ENCODE measurements at places on chromosomes 2 and 18.

- no peak overlapping the region for H3K4me3 ChIP-seq
- peak overlapping the region; percentile 86 for H3K27ac ChIP-seq
- H3K36me3 ChIP-seq, result no peaks in the 10 kb centered on the region
- no peaks in the 10 kb centered on the region for H3K27me3 ChIP-seq
Observed at GRCh38 chr2:23620841-23621341, 235.9 kb downstream of the KLHL29 start.

GRCh38 chr2:106193690-106193976 lies 468 bp downstream of the UXS1 start:
- peaks cover 15% of the 10 kb centered on the region for H3K4me1 ChIP-seq
- H3K27me3 ChIP-seq, result no peaks in the 10 kb centered on the region
- H3K36me3 ChIP-seq, result no peaks in the 10 kb centered on the region
- peak overlapping the region; percentile 94 for H3K27ac ChIP-seq
- DNase-seq, result no peak

DNA sequence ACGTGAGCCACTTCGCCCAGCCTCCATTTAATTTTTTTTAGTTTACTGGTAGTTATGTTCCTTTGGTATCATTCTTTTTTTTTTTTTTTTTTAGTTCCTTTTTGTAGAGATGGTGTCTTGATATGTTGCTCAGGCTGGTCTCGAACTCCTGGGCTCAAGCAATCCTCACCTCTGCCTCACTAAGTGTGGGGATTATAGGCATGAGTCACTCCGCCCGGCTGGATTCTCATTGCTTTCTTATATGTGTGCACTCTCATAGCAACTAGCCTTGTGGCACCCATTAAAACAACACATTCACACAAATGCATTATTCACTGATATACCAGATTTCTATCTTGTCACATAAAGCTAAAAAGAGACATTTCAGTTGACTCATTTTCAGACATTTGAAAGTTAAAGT lies 4.2 kb downstream of the TTC27 start:
- H3K4me1 ChIP-seq, result peaks cover 4% of the 10 kb centered on the region
- H3K36me3 ChIP-seq, result peaks cover 11% of the 10 kb centered on the region
- H3K27me3 ChIP-seq, result no peaks in the 10 kb centered on the region
- H3K4me3 ChIP-seq, result no peak overlapping the region
- H3K27ac ChIP-seq, result no peak overlapping the region
- no peak for DNase-seq

DNA sequence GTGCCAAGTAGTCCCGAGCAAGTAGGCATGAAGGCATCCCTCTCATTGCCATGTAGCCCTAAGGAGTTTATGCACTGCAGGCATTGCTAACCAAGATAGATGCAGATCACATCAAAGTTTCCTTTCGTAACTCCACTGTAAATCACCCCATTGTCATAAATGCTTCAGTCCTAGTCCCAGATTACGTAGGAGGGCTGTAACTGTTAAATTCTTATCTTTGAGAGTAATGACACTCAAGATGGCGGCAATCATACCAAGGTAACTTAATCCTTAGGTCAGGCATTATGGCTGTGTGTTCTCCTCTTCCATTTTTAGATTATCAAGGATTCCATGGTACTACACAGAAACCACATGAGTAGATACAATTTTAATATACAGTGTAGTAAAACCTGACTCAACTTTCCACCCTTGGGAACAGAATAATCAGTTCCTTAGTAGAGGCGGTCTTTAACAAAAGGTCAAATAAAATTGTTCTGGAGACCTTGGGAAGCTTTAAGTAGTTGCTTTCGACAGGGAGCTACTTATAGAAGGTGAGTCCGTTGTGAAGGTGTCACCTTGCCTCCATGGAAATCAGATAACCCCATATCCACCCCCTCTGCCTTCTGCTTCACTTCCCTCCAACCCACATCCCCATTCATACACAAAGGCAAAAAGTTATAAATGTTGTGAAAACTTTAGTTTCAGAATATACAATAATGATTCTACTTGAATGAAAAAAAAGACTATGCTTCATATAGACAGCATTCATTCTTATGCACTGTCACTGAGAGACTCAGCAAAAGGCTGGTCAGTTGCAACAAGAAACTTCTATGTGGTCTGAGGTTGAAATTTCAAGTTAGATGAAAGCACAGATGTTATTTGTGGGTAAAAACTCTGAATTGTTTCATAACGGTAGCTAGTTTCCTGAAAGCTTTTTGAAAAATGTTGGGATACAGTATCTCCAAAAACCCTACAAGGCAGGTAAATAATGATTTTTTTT lies 64.8 kb upstream of the GALNT5 start:
- no peaks in the 10 kb centered on the region for H3K27me3 ChIP-seq
- H3K36me3 ChIP-seq, result no peaks in the 10 kb centered on the region
- H3K4me1 ChIP-seq, result no peaks in the 10 kb centered on the region
- no peak overlapping the region for H3K4me3 ChIP-seq
- H3K27ac ChIP-seq, result no peak overlapping the region
- DNase-seq, result no peak

DNA sequence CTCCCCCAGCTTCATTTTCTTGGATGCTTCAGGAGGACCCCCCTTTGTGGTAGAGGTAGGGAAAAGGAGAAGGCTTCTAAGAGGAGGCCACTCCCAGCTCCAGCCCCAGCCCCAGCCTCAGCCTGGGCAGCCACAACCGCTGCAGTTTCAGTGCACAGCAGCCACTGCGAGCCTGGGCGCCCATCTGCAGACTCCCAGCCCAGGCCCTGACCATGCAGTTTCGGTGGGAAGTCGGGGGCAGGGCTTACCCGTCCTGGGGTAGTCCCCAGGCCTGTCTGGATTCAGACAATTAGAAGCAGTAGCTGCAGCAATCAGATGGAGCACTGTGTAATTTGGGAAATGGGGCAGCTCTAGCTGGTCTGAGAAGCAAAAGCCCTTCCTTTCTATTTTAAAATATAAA lies 28.6 kb downstream of the ITM2C start:
- no peak for DNase-seq
- no peaks in the 10 kb centered on the region for H3K4me1 ChIP-seq
- no peaks in the 10 kb centered on the region for H3K36me3 ChIP-seq

DNA sequence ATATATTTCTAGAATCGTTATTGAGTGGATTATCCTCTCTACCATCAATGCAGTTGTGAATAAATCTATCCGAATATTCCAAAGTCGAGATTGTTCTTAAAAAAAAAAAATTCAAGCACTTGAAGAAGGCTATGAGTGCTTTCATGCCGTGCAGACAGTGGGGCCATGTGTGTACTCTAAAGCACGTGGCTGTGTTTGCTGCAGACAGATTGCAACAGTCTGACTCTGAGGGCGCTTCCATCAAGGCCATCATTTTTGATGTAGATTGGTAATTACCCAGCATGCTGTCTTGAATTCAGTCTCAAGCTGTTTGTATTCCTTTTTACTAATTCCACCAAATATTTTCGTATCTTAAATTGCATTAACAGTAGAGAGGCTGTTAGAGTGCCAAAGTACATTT lies 325.9 kb upstream of the LINC00305 start:
- no peaks in the 10 kb centered on the region for H3K4me1 ChIP-seq
- DNase-seq, result no peak
- no peaks in the 10 kb centered on the region for H3K36me3 ChIP-seq

DNA sequence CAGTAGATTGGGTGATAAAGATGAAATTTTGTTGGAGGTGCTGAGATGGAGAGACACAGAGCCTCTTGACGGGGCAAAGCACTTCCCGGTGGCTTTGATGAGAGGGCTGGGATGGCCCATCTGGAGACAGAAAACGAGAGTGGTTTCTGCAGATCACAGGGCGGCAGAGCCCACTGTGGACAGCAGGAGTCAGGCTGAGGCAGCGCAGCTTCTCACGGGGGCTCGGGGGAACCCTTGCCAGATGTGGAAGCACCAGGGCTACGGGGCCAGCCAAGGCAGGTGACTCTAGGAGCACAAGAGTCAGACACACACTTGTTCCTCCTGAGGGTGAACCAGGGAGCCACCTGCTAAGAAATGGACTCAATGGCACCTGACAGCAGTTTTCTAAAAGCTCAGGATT lies 78.5 kb downstream of the TPO start:
- H3K27ac ChIP-seq, result no peak overlapping the region
- no peak for DNase-seq
- no peaks in the 10 kb centered on the region for H3K36me3 ChIP-seq
- no peak overlapping the region for H3K4me3 ChIP-seq

- peaks cover 29% of the 10 kb centered on the region for H3K4me1 ChIP-seq
- H3K36me3 ChIP-seq, result no peaks in the 10 kb centered on the region
- no peaks in the 10 kb centered on the region for H3K27me3 ChIP-seq
- H3K27ac ChIP-seq, result peak overlapping the region; percentile 57
- H3K4me3 ChIP-seq, result peak overlapping the region; percentile 69
Observed at GRCh38 chr2:27715318-27716210, 51.9 kb downstream of the SLC4A1AP start.

DNA sequence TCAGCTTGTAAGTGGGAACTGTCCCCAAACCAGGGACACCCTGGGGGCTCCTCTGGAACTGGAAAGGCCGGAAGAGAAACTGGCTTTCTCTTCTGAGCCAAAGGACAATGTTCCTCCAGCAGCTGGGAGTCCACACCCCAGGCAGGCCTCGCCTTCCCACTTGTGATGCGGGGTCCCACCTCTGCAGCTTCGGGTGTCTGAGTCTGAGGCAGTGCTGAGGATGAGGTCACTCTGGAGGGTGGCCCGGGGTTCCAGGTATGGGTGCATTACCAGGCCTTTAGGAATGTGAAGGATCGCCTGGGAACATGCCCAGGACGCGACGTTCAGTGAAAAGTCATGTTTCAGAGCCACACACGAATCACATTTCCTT lies 18.2 kb upstream of the BOK start:
- peak overlapping the region; percentile 47 for H3K27ac ChIP-seq
- H3K4me3 ChIP-seq, result peak overlapping the region; percentile 52
- H3K4me1 ChIP-seq, result peaks cover 13% of the 10 kb centered on the region
- no peak for DNase-seq
- no peaks in the 10 kb centered on the region for H3K36me3 ChIP-seq

GRCh38 chr2:12935796-12936195 lies 219.1 kb downstream of the TRIB2 start:
- no peaks in the 10 kb centered on the region for H3K27me3 ChIP-seq
- no peaks in the 10 kb centered on the region for H3K4me1 ChIP-seq
- H3K27ac ChIP-seq, result no peak overlapping the region
- H3K36me3 ChIP-seq, result no peaks in the 10 kb centered on the region
- no peak overlapping the region for H3K4me3 ChIP-seq

- H3K27ac ChIP-seq, result no peak overlapping the region
- H3K4me3 ChIP-seq, result no peak overlapping the region
- no peak for DNase-seq
- H3K4me1 ChIP-seq, result no peaks in the 10 kb centered on the region
- no peaks in the 10 kb centered on the region for H3K27me3 ChIP-seq
Observed at GRCh38 chr18:48418539-48419276, 9.5 kb upstream of the ZBTB7C start.

- peak overlapping the region; percentile 66 for H3K27ac ChIP-seq
- DNase-seq, result no peak
- H3K4me1 ChIP-seq, result peaks cover 4% of the 10 kb centered on the region
- H3K4me3 ChIP-seq, result no peak overlapping the region
- H3K36me3 ChIP-seq, result no peaks in the 10 kb centered on the region
Observed at GRCh38 chr2:95306336-95306895, 9.3 kb downstream of the KCNIP3 start.

All from esophagus squamous epithelium (tissue), 5 donors.